ENCODE measurements at places on chromosomes 11 and 22.

- no peak for DNase-seq
Measured at GRCh38 chr11:103681855-103682254, 354.6 kb upstream of the DDI1 start.

DNA sequence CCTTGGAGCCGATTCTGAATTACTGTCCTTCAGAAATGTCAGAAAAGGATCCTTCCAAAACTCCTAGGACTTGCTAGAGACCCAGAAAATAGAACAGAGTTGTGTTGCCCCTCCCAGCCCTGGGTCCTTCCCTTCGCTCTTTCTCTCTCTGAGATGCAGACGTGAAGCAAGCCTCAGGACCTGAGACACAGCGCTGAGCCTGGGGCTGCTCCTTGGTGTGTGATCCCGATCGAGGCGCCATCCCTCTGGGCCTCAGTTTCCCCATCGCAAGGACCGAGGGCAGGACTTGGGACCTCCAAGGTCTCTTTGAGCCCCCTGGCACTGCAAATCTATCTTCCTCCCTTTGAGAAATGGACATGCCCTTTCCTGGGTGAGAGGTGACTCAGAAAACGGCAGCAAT, 533.5 kb downstream of the TBC1D22A start:
- DNase-seq: no peak

GRCh38 chr22:49524362-49524761, 303.3 kb downstream of the BRD1 start:
- no peak for DNase-seq

GRCh38 chr22:23878219-23878618, 16.0 kb upstream of the MIF start:
- DNase-seq: peak; percentile 19

DNA sequence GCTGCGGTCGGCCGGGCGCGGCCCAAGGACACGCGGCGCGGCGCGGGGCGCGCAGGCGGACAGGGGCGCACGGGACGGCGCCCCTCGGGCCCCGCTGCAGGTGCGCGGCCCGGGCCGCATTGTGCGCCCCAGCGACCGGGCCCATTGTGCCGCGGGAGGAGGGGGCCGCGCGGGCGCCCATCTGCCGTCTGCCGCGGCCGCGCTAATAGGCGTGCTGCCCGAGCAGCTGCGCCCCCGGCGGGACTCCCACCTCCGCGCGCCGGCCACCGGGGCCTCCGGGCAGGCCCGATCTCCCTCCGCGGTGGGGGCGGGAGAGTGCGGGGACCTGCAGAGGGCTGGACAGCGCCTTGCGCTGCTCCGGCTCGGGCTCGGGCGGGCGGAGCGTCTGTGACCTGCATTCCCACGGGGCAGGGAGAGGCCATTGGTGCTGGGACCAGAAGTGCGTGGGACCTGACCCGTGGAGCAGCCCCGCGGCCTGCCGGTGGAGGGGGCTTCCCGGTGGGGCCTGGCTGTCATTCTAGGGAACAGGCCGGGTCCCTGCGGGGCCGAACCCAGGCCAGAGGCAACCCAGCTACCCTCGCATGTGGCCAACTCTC, 933 bp downstream of the BRSK2 start:
- peak; percentile 47 for DNase-seq

- no peak for DNase-seq
Measured at GRCh38 chr22:46730568-46731245, 7.3 kb downstream of the CERK start.

DNA sequence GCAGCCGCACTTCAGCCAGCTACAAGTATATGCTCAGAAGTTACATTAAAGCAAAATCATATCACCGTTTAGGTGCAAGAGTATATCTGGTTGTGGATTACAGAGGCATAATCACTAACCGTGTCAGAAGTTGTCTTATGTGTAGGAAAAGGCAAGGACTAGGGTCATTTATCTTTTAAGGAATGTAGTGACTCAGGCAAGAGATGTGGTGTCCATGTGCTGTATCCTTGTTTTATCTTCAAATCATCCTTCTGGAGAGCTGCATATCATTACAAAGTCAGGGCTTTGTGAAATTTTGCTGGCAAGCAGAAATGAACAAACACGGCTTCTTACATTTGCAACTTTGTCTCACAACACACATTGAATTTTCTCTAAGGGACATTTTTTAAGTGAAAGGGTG, 12.7 kb upstream of the CHORDC1 start:
- no peak for DNase-seq

DNA sequence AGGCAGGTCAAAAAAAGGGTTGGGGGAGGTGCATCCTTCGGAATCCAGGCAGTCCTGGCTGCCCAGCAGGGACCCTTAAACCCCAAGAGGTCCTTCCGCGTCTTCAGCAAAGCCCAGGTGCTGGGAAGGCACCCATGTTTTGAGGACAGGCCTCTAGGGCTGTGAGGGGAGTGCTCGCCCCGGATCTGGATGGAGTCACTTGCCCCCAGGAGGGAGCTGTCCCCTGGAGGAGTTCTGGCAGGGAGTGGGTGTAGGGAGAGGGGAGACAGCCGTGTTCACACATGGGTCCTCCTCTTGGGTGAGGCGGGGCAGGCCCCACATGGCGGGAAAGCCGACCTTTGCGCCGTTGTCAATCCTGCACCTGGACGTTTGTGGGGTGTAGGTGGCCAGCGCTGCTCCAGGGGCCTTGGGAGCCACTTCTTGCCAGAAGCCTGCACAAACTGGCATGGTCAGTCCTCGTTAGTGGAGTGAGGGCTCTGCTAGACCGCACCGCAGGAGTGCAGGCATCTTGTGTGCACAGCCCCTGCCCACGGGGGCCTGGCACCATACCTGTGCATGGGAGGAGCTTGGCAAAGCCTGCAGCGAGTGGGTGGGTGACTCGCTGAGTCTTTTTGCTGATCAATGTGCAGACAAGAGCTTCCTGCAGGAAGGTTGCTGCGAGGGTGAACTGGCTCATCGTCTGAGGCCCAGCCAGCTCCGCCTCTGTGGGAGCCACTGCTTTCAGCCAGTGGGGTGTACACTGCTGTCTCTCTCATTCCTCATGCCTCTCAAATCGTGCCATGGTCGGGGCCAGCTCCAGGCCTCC, 16.0 kb downstream of the PPIL2 start:
- no peak for DNase-seq

GRCh38 chr11:106070606-106071005, 6.5 kb downstream of the KBTBD3 start:
- DNase-seq: no peak

DNA sequence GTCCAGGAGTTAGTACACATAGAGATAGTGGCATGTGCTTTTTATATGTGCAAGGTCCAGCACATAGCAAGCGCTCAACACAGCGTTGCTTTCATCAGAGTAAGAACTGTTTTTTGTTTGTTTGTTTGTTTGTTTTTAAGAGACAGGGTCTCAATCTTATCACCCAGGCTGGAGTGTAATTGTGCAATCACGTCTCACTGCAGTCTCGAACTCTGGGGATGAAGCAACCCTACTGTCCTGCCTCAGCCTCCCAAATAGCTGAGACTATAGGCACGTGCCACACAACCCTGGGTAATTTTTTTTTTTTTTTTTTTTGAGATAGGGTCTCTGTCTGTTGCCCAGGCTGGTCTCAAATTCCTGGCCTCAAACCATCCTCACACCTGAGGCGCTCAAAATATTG, 10.8 kb downstream of the TCN2 start:
- no peak for DNase-seq

GRCh38 chr11:83319346-83319745, 33.2 kb upstream of the CCDC90B start:
- no peak for DNase-seq

DNA sequence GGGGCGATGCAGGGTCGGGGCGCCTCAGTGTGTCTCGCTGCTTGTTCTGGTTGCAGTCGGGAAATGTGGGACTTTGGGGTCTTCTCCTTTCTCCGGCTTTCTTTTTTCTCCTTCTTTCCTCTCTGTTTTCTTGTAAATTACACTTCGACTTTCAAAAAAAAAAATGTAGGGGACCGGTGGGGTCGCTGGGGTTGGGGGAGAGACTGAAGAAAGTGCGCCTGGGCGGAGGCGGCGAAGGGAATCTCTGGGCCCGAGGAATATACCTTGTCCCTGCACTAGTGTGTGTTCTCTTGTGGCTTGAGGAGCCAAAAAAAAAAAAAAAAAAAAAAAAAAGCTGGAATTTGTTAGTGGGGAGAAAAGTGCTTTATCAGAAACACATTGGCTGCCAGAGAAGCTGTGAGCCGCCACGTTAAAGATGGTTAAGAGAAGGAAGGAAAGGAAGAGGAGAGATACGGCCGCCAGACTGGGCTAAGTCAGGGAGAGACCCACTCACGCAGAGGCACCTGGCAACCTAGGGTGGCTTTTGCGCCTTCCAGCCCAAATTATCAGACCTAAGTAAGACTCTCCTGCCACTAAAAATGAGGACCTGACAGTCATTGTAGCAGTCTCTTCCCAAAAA, 8.4 kb upstream of the FLI1 start:
- DNase-seq: no peak

- DNase-seq: no peak
Measured at GRCh38 chr11:10117709-10118351, 176.2 kb downstream of the SBF2 start.

DNA sequence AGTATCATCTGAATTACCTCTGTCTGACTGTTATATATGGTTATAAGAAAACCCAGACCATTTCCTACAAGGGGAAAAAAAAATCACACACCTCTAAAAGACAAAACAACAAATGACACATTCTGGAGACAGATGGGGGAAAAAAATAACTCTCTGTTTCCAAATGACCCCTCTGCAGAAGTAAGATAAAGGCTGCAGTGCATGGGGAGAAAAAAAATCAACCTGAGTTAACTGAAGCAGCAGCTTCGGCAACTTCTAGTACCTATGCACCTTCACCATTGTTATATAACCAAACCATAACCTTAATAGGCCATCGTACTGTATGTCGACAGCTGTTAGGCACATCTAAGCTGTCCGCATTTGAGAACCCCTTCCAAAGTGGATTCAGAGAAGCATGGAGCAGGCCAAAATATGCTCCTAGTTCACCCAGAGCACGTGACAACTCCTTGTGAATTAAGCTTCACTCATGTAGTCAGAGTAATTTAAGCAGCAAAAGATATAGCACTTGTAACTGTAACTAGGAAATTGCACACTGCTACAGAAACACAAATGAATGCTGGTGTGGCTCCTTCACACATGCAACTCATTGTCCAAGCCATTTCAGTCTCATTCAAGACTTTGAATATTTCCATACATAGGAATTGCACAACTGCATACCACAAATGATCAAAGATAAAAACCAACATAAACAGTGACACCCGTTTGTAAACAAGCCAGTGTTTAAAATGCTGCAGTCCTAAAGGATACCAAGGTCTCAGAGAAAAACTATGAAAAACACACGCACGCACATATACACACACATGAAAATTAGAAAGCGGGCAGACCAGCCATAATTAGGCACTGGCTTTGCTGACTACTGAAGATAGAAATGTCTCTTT, 2.7 kb downstream of the SIK3 start:
- no peak for DNase-seq

- DNase-seq: no peak
Measured at GRCh38 chr11:13042873-13043342, 33.8 kb downstream of the RASSF10 start.

DNA sequence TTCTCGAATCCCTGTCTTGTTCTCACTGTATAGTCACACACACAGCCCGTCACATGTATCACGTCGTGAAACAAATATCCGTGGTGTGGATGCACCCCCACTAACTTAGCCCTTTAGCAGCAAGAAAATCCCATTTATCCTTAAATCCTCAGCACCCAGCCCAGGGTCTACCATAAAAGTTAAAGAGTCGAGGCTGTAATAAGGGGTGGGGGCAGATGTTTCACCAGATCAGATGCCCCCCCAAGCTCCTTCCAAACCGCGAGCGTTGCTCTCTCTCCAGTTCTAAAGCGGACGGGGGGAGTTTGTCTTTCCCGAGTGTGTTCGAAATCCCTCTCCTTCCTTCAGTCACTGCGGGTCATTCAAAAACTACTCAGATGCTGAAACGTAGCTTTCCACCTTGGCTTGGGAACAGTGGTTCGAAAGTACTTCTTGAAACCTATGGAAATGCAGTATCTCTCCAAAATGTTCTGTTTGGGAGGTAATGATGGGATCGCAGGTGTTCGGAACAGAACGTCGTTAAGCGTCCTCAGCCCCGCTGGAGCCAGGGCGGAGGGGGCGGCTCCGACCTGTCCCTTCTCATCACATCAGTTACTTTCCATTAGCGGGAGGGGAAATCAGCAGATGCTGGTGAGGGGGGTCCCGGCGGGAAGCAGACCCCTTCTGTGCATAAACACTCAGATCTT, 156.2 kb downstream of the BRD1 start:
- DNase-seq: no peak

- DNase-seq: no peak
Measured at GRCh38 chr11:31814176-31814868, 3.2 kb upstream of the PAX6 start.

DNA sequence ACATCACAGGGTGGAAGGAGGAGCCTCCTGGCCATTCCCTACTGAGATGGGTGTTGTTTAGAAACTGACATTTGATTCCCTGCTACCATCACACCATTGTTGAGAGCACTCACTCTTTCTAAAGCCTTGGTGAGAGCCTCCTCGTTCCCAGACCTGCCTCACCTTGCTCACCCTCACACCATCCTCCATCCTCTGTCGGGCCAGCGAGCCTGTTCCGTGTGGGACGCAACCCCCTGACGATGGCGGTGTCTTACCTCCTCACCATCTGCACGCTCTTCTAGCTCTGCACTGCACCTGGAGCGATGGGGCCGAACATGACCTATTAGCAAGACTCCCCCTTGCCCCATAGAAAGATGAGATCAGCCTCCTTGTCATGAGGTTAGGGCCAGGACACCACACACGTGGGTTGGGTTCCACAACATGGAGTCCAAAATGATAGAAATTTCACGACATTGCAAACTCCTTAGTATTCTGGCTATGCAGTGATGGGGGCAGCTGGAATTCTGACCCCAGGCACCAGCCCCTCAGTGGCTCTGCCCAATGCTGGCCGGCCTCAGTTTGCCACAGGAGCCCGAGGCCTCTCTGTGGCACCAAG, 1017.9 kb downstream of the TBC1D22A start:
- DNase-seq: no peak

- no peak for DNase-seq
Measured at GRCh38 chr22:37632174-37633088, 7.0 kb upstream of the SH3BP1 start.

DNA sequence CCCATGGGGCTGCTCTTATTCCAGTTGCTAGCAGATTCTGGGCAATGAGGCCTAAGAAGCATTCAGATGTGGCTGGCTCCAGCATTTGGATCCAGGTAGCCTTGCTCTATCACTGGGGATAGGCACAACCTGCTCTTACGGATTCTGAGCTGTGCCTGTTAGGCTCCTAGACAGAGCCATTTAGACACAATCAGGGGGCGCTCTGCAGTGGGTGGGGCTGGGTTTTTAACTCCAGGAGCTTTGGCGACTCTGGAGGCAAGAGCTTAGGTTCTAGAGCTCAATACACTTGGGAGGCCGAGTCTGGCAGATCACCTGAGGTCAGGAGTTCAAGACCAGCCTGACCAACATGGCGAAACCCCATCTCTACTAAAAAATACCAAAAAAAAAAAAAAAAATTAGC, 32.0 kb downstream of the KCNC1 start:
- no peak for DNase-seq
